GM23338 (cell line): ENCODE measurements at places on chromosomes 11 and 22.

- H3K4me1 ChIP-seq, result peaks cover 47% of the 10 kb centered on the region
- no peak for DNase-seq
- H3K27ac ChIP-seq, result no peak overlapping the region
- no peaks in the 10 kb centered on the region for H3K27me3 ChIP-seq
- H3K36me3 ChIP-seq, result no peaks in the 10 kb centered on the region; the same call in 1 of the 2 replicates
- H3K4me3 ChIP-seq, result no peak overlapping the region
Measured at GRCh38 chr11:34909415-34909814, 6.8 kb downstream of the APIP start.

GRCh38 chr11:131190446-131190845, 180.0 kb upstream of the NTM start:
- no peaks in the 10 kb centered on the region for H3K27me3 ChIP-seq
- peaks cover 15% of the 10 kb centered on the region for H3K4me1 ChIP-seq
- DNase-seq, result no peak
- H3K27ac ChIP-seq, result no peak overlapping the region
- H3K36me3 ChIP-seq, result no peaks in the 10 kb centered on the region
- H3K4me3 ChIP-seq, result no peak overlapping the region

DNA sequence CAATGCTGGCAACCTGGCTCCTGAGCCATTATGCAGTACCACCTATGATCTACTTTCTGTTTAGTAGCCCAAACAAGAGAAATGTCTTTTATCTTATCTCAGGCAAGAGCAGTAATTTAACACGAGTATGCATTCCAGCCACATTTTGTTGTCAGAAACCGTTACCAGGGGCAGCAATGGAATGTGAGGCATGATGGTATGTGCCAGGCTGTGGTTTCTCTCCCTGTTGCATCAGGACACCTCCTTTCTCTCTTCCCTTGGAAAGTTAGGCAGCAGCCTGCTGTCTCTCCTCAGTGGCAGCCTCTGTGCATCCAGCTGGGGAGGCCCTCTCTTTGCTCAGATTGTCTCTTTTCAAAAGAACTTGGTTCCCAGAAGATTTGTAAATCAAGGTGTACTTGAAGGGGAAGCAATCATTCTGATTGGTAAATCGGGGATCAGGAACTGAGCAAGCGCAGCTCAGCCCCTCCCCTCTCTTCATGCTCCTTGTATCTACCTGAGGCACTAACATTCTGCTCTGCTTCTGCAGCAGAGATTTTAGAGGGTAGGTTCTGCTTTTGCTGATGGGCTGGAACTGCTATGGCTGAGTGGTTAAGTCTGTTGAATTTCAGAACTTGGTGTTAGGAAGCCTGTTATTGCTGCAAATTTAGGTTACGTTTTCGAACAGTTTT, 229.2 kb downstream of the ADAMTS15 start:
- H3K27ac ChIP-seq, result peak overlapping the region; percentile 30; the same call in 1 of the 2 replicates
- peak; percentile 84 for DNase-seq
- no peaks in the 10 kb centered on the region; the same call in 1 of the 2 replicates for H3K36me3 ChIP-seq
- peaks cover 6% of the 10 kb centered on the region; the same call in 1 of the 2 replicates for H3K4me1 ChIP-seq
- H3K4me3 ChIP-seq, result no peak overlapping the region
- H3K27me3 ChIP-seq, result no peaks in the 10 kb centered on the region

DNA sequence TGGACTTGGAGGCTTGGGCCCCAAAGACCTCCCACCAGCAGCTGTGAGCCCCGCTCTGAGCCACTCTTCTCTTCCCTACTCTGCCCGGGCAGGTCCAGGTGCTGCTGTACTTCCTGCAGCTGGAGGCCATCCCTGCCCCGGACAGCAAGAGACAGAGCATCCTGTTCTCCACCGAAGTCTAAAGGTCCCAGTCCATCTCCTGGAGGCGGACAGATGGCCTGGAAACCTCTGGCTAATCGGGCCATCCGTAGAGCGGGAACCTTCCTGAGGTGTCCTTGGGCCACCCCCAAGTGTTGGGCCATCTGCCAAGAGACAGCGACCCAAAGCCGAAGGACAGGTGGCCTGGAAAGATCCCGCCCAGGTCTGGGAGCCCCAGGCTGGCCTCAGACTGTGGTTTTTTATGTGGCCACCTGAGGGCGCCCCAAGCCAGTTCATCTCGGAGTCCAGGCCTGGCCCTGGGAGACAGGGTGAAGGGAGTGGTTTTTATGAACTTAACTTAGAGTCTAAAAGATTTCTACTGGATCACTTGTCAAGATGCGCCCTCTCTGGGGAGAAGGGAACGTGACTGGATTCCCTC, 135.1 kb downstream of the BCR start:
- no peak overlapping the region for H3K4me3 ChIP-seq
- H3K27ac ChIP-seq, result no peak overlapping the region
- peak; percentile 67 for DNase-seq
- no peaks in the 10 kb centered on the region for H3K4me1 ChIP-seq
- H3K27me3 ChIP-seq, result no peaks in the 10 kb centered on the region
- H3K36me3 ChIP-seq, result no peaks in the 10 kb centered on the region

- H3K27me3 ChIP-seq, result peaks cover 47% of the 10 kb centered on the region
- H3K4me3 ChIP-seq, result peak overlapping the region; percentile 79
- peak; percentile 10 for DNase-seq
- H3K36me3 ChIP-seq, result no peaks in the 10 kb centered on the region
Measured at GRCh38 chr11:86801364-86801763, 1.0 kb downstream of the PRSS23 start.

DNA sequence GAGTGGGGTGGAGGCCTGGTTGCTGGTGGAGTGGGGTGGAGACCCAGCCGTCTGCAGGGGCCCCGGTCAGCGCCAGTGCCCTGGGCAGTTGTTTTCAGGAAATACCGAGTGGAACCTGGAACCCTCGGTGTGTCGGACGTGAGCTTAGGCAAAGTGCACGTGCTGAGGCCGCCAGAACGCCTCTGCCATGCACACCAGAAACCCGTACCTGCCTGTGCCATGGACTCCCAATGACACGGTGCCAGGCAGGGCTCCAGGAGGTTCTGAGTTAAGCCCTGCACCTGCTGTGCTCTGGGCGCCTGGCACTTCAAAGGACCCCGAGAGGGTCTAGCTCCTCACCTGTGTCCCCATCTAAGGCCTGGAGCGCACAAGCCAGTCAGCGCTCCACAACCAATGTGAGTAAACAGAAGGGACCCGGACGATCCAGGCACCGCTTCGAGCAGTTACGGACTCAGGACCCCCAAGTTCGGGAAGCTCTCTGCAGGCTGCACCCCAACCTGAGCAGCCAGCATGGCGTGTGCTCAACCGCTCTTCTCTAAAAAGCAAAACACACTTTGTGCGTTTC, 12.3 kb downstream of the TOLLIP start:
- no peak overlapping the region for H3K4me3 ChIP-seq
- DNase-seq, result no peak
- H3K27ac ChIP-seq, result no peak overlapping the region
- no peaks in the 10 kb centered on the region for H3K27me3 ChIP-seq
- no peaks in the 10 kb centered on the region for H3K36me3 ChIP-seq

- peaks cover 5% of the 10 kb centered on the region for H3K36me3 ChIP-seq
- no peaks in the 10 kb centered on the region for H3K27me3 ChIP-seq
- no peaks in the 10 kb centered on the region for H3K4me1 ChIP-seq
- peak; percentile 35 for DNase-seq
- H3K4me3 ChIP-seq, result no peak overlapping the region
Measured at GRCh38 chr11:12942157-12942556, 67.0 kb upstream of the RASSF10 start.

- no peaks in the 10 kb centered on the region for H3K36me3 ChIP-seq
- no peak overlapping the region for H3K4me3 ChIP-seq
- no peaks in the 10 kb centered on the region for H3K4me1 ChIP-seq
- no peaks in the 10 kb centered on the region for H3K27me3 ChIP-seq
Measured at GRCh38 chr11:79610139-79610538, 169.3 kb upstream of the TENM4 start.

DNA sequence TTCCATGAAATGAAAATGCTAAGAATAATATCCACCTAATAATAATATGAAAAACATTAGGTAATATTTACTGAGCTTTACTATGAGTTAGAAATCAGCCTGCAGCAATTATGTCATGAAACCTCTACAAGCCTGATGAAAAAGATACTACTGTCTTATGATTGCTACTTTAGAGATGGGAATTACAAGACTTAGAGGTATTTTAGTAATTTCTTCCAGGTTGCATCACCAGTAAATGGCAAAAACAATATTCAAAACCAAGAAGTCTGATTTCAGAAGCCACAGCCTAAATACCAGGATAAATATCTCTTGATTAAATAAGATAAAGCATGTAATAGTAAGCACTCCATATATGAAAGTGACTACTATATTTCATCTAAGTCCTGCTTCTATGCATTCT, 13.8 kb downstream of the OR5B21 start:
- DNase-seq, result no peak
- no peak overlapping the region for H3K27ac ChIP-seq
- H3K36me3 ChIP-seq, result no peaks in the 10 kb centered on the region
- no peaks in the 10 kb centered on the region for H3K4me1 ChIP-seq

GRCh38 chr11:129018991-129019390, 76.3 kb upstream of the TP53AIP1 start:
- no peaks in the 10 kb centered on the region; the same call in none of the 2 replicates for H3K4me1 ChIP-seq
- H3K27me3 ChIP-seq, result no peaks in the 10 kb centered on the region
- DNase-seq, result peak; percentile 18
- no peaks in the 10 kb centered on the region for H3K36me3 ChIP-seq
- no peak overlapping the region for H3K4me3 ChIP-seq

DNA sequence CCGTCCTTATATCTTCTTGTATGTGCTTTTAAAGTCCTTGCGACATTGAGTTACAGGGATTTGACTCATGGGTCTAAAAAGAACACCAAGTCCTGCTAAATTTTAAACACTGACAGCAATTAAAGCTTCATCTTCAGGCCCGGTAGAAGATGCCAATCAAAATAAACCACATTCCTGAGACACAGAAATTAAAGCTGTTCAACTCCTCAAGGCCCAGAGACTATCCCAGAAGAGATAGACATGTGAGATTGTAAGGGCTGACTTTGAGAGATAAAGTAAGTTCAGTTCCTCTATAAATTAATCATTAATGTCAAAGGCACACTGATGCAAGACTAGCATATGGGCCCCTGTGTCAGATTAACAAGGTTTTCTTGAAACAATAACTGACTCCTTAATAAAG, 49.8 kb downstream of the OSBPL5 start:
- H3K27ac ChIP-seq, result no peak overlapping the region
- no peaks in the 10 kb centered on the region for H3K27me3 ChIP-seq
- no peaks in the 10 kb centered on the region for H3K4me1 ChIP-seq
- no peak overlapping the region for H3K4me3 ChIP-seq

- H3K36me3 ChIP-seq, result no peaks in the 10 kb centered on the region
- H3K4me3 ChIP-seq, result no peak overlapping the region
- no peaks in the 10 kb centered on the region; the same call in 1 of the 2 replicates for H3K4me1 ChIP-seq
- no peak overlapping the region for H3K27ac ChIP-seq
- no peak for DNase-seq
Measured at GRCh38 chr22:27212617-27213177, 555.3 kb downstream of the MIAT start.

DNA sequence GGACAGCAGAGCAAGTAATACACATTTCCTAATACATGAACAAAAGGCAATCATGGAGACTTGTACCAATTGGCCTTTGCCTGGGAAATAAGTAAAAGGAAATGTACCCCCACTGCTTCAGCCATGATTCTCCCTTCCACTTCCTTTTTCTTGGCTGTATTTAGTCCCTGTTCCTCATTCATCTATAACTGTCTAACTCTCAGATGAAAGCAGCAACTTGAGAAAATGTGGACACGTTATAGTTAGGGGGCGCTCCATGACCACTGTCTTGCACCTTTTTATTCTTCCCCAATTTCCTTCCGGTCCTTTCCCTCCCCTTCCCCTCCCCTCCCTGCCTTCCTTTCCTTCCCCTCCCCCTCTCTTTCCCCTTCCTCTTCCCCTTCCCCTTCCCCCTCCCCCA, 61.3 kb upstream of the BARX2 start:
- no peaks in the 10 kb centered on the region for H3K27me3 ChIP-seq
- H3K4me1 ChIP-seq, result peaks cover 17% of the 10 kb centered on the region
- H3K36me3 ChIP-seq, result no peaks in the 10 kb centered on the region
- DNase-seq, result no peak

DNA sequence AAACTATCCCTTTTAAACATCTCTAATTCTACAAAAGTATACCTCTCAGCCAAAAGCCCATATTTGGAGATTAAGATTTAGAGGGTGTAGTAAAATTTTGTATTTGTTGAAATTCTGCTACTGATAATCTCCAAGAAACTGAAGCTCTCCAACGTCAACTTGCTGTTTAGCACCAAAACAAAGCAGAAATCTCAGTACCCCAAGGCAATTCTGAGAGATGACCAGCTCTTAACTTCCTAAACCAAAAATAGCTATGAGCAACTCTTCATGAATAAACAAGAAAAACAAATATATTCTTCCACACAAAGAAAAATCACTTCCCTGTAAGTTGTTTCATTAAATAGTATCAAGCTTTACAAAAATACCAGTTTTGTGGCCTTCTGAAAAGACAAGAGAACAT, 13.3 kb downstream of the RRAS2 start:
- peaks cover 50% of the 10 kb centered on the region for H3K4me1 ChIP-seq
- peak overlapping the region; percentile 30 for H3K27ac ChIP-seq
- H3K36me3 ChIP-seq, result no peaks in the 10 kb centered on the region
- no peak overlapping the region for H3K4me3 ChIP-seq

- H3K27me3 ChIP-seq, result no peaks in the 10 kb centered on the region
- no peaks in the 10 kb centered on the region for H3K4me1 ChIP-seq
- H3K27ac ChIP-seq, result no peak overlapping the region
- no peak for DNase-seq
Measured at GRCh38 chr11:3009481-3009880, 17.4 kb upstream of the NAP1L4 start.

GRCh38 chr11:94602430-94603372, 35.5 kb downstream of the PIWIL4 start:
- peak; percentile 71 for DNase-seq
- H3K4me3 ChIP-seq, result no peak overlapping the region
- H3K36me3 ChIP-seq, result no peaks in the 10 kb centered on the region
- no peaks in the 10 kb centered on the region for H3K27me3 ChIP-seq
- peaks cover 7% of the 10 kb centered on the region for H3K4me1 ChIP-seq

DNA sequence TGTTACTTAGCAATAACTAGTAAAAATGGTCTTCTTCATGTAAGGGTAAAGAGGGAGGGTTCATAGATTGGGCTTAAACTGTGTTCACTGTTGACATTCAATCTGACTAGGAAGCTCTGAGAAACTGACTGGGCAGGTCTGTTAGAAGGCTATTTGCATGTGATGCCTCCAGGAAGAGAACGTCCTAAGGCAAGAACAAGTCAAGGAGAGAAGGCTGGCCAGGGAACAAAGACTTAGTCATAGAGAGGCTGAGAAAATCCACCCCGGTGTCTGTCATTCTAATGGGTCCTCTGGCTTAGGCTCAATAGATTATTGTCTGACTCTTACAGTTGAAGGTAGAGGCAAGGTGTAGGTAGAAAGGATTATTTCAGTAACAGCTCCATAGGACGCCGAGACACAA, 50.3 kb upstream of the CD44 start:
- H3K4me1 ChIP-seq, result no peaks in the 10 kb centered on the region
- H3K27ac ChIP-seq, result no peak overlapping the region
- H3K27me3 ChIP-seq, result no peaks in the 10 kb centered on the region
- H3K4me3 ChIP-seq, result no peak overlapping the region
- H3K36me3 ChIP-seq, result no peaks in the 10 kb centered on the region

DNA sequence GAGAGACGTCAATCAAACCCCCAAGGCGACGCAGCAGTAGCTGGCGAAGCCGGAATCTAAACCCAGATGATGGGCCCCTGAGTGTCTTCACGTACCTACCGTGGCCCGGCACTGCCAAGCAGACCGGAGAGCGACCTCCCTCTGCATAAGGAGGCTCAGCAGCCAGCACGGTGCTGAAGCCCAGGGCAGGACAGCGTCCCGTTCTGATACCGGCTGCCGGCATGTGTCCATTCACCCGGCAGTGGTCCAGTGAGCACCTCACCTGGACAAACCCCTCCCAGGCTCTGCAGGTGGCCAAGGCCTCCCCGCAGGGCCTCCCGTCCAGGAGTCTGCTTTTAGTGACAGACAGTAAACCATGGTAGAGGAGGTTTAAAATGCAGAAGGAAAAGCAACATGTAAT, 142.0 kb downstream of the BRD1 start:
- H3K27me3 ChIP-seq, result no peaks in the 10 kb centered on the region
- DNase-seq, result no peak
- H3K4me3 ChIP-seq, result no peak overlapping the region
- H3K36me3 ChIP-seq, result 0 out of 2 replicates have a peak, but pooled peaks cover 4% of the 10 kb centered on the region
- no peak overlapping the region for H3K27ac ChIP-seq
- no peaks in the 10 kb centered on the region for H3K4me1 ChIP-seq
